Activated CD4-positive, alpha-beta T cell treated with anti-CD3 and anti-CD28 coated beads for 36 hours (primary cell): ENCODE measurements at places on chromosomes 11 and 22. TPM values are rescaled to one million over a fixed set of nuclear protein-coding genes. Genes with fewer than 3 reads are reported as not detected.
A peak's percentile ranks its signal among the peaks of the same experiment; 100 is the strongest.

GRCh38 chr11:44777209-44778194, 50.7 kb downstream of the TSPAN18 start:
- no peak for DNase-seq

DNA sequence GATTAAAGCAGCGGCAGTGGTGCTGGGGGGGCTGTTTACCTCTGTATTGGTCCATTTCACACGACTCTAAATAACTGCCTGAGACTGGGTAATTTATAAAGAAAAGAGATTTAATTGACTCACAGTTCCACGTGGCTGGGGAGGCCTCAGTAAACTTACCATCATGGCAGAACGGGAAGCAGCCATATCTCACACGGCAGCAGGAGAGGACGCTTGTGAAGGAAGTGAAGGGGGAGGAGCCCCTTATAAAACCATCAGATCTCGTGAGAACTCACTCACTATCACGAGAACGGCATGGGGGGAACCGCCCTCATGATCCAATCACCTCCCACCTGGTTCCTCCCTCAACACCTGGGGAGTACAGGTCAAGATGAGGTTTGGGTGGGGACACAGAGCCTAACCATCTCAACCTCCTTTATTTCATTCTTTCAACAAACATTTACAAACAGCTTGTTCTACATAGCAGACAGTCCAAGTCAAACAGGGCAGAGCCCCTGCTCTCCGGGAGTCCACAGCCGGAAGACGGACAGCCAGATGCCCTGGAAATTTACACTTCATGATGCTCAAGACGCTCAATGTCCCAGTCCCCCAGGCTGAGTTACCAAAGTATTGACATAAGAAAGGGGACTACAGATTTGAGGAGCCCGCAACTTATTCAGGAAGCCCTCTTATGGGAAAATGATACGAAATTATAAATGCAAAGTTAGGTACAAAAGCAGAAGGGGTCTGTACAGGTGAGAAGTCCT, 26.3 kb upstream of the HMGXB4 start:
- DNase-seq = peak; percentile 16

- DNase-seq = no peak
These were observed 227.4 kb downstream of the INSC start for GRCh38 chr11:15342163-15342562.

GRCh38 chr11:118522571-118523072, 4.7 kb upstream of the TTC36 start:
- DNase-seq = no peak

FAM111B gene
- 38.9 TPM for total RNA-seq

- no peak for DNase-seq
These were observed 709.4 kb upstream of the KIRREL3 start for GRCh38 chr11:127709960-127710359.

DNA sequence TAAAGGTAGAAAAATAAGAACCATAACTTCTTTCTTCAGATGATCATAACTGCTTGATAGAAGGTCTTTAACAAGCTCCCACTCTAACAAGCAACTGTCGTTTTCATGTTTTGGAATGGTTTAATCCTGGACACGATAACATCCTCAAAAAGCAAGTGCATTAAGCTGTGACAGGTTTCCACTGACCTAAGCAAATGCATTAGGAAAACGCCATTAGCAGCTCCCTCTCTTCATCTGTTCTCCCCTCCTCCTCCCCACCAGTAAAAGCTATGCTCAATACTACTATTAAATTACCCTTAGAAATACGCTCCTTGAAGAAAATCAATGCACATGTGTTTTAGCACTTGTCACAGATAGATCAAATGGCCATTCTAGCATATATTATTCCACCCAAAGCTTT, 729.4 kb downstream of the OPCML start:
- no peak for DNase-seq

DNA sequence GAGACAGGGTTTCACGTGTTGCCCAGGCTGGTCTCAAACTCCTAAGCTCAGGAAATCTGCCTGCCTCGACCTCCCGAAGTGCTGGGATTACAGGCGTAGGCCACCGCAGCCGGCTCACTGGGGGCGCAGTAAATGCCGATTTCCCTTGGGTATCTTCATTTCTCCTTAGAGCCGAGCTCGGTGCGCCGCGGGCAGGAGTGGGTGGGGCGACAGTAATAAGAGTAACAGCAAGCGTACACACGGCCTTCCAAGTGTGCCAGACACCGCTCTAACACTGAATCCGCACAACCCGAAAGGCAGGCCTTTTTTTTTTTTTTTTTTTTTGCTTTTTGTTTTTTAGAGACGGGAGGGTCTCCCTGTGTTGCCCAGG, 500 bp upstream of the ADSL start:
- peak; percentile 79 for DNase-seq

IZUMO1R gene
- total RNA-seq = not detected

- no peak for DNase-seq
These were observed 106.0 kb upstream of the ASPHD2 start for GRCh38 chr22:26323013-26323412.

OR6T1 gene
- total RNA-seq = not detected

LRP4 gene
- 0.02 TPM for total RNA-seq

GRCh38 chr11:132330515-132330914, 960.1 kb downstream of the NTM start:
- no peak for DNase-seq

OPCML gene
- not detected for total RNA-seq

DNA sequence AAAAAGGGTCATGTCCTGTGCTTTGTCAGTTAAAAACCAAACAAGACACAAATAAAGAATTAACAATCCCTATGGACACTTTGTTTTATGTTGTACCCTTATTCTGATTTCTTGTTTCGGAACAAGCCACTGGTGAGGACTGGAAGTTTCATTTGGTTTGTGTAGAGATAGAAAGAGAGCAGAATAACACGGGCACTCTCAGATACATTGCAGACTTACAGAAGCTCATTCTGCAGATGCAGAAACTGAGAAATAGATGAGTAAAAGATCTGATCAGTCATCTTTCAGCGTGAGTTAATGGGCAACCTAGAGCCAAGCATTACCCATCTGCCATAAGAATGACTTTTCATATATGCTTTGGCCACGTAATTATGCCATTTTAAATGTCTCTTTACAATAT, 407.6 kb downstream of the RAB38 start:
- DNase-seq = no peak

CRACR2B gene
- total RNA-seq = 0.50 TPM

CD3E gene
- 400 TPM for total RNA-seq

DNA sequence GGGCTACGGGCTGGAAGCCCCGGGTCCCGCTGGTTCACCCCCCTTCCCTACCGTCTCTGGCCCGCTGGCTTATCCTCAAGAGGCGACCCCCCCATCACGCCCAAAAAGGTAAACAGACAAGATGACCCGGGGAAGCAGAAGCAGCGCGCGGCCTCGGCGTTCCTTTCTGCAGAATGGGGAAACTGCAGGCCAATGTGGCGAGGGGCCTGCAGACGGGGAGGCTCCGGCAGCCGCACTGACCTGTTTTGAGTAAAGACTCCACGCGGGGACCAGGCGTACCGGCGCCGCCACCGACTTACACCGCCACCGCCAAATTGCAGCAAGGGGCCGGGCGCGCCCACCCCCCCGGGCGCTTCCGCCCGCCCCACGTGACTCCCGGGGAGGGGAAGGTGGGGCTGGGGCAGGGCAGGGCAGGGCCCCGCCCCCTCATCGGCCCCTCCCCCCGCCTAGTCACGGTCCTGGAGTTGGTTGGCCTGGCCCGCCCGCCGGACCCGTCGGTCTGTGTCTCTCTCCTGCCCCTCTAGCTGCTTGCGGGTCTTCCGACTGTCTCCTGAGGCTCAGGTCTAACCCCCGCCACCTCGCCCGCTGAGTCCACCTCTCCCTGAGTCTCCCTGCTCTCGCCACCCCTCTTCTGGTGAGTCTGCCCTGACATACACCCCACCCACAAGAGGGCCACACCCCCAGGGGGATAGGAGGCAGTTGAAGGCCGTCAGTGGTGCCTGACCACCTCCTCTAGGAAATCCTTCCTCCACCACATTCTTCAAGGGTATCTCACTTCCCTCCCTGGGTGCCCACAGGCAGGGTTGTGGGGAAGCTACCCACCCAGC, at the start of gene ARAP1:
TSS of gene ARAP1 (minus strand) at position 321 of the 827 bp plus-strand sequence. CDS start 25,280 bp downstream, outside the sequence.
- peak; percentile 86 for DNase-seq

GRCh38 chr11:41980741-41981140, 521.3 kb upstream of the LRRC4C start:
- no peak for DNase-seq

TAF10 gene
- total RNA-seq = 152 TPM

- DNase-seq = no peak
These were observed 39.0 kb downstream of the BMAL1 start for GRCh38 chr11:13316528-13316961.

- no peak for DNase-seq
These were observed 109.1 kb upstream of the LMO1 start for GRCh38 chr11:8372641-8373381.

TTC9C gene
- total RNA-seq = 54.1 TPM

DNA sequence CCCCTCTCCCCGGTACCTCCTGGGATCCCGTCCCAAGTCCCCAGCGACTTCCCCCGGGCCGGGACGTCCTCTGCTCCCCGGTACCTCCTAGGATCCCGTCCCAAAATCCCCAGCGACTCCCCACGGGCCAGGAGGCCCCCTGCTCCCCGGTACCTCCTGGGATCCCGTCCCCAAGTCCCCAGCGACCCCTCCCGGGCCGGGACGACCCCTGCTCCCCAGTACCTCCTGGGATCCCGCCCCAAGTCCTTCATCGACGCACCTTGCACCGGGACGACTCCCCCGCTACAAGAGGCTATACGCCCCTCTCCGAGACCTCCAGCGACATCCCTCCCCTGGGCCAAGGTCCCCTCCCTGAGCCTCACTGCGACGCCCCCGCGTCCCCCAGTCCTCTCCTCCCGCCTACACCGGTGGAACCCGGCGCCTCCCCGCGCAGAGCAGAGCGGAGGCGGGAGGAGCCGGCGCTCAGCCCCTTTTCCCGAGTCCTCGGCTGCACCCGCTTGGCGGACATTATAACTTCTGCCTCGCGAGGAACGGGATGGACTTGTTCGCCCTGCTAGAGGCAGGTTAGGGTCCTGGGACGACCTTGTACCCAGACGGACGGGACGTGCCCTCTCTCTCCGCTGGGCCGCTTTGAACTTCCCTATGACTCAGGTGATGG, 912 bp downstream of the KREMEN1 start:
- peak; percentile 39 for DNase-seq
